Progenitor cell of endocrine pancreas (in vitro differentiated cells): ENCODE measurements at places on chromosomes 3 and 15.

DNA sequence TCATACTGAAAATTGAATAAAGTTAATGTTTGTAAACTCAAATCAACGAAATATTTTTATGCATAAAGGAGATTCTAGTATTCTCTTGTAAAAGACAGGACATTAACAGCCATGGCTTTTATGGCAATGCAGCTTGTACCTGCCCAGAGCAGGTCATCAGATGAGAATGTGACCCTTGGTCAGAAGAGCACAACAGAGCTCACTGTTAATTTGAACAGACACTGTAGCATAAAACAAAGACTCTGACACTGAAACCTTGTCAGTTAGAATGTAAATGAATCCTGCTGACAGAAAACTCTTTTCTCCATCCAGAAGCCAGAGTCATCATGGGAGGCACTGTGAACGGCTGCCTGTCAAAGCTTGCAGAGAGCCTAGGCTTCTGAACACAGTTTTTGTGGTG is 410.6 kb downstream of the RAP2B start:
- DNase-seq = no peak

DNA sequence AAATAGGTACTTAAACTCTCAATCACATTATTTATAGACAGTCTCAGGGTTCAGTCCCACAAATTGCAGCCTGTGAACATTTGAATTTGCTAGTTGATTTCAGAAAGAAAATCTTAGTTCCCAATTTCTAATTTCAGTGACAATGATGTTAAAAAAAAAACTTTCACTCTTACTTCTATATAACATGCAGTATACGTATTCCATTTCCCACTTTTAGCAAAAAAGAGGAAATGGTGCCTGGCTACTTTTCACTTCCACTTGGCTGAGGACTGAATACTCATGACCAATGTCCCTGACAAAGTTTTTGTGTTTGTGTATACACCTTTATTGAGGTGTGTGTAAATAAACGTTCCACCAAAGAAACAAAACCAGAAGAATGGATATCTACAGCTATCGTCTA is 32.1 kb upstream of the XCR1 start:
- DNase-seq = no peak

DNA sequence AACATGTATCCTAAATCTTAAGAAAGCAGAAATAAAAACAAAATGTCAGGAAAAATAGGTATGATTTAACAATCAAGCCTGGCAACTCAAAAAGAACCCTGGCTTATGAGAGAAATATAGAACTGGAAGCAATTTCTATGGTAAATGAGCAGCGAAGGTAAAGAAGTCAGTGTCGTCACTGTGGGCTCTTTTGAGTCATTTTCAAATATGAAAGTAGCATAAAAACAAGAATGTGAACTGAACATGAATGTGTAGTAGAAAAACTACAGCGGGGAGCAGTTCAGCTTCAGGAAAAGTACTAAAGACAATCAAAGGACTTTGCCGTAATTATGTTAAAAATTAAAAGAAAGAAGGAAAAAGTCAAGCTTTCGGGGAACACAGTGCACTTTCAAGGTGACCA is 17.5 kb downstream of the LSG1 start:
- no peak for DNase-seq

- no peak for DNase-seq
Measured at GRCh38 chr3:195583831-195584542, at the start of gene APOD. TSS of gene APOD (minus strand) at chr3:195583940. CDS start at chr3:195579461, 4,479 bp downstream.

DNA sequence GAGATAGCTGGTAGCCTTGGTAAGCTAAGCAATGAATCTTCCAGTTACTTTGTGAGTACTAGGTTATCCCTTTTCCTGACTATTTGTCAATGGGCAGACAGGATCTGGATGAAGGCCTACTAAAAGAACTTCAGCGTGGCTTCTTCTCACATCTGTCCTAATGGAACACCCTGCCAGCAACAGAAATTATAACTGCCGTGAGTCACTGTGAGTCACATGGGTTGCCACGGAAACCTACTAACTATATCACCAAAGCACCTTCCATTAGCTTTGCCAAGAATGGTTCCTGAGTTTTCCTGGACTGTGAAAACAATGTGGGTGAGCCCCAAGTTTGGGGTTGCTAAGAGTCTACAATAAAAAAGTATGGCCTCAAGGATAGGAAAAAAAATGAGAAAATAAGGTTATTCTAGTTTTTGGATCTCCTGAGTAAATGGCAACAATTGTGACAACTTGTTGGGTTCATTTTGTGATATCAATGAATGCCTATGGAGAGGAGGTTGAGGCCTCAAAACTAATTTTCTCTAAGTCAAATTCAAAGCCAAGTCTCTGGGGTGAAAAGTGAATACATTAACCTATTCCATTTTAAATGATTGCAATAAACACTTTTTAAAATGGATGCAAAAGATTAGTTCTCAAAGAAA is 195.1 kb upstream of the ICE2 start:
- DNase-seq = no peak

GRCh38 chr15:37820380-37821128 is 113.9 kb upstream of the TMCO5A start:
- no peak for DNase-seq

DNA sequence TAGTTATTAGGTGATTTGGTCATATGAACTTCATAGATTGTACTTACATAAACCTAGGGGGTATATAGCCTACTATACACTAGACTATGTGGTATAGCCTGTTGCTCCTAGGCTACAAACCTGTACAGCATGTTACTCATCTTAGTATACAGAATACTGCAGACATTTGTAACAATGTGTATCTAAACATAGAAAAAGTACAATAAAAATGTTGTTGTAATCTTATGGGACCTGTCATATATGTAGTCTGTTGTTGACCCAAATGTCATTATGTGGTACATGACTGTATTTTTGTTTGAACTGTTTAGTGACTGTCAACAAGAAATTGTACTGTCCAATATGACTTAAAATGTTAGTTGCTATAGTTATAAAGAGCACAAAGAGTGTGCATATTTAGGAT is 69.8 kb downstream of the TCF12 start:
- DNase-seq = no peak

DNA sequence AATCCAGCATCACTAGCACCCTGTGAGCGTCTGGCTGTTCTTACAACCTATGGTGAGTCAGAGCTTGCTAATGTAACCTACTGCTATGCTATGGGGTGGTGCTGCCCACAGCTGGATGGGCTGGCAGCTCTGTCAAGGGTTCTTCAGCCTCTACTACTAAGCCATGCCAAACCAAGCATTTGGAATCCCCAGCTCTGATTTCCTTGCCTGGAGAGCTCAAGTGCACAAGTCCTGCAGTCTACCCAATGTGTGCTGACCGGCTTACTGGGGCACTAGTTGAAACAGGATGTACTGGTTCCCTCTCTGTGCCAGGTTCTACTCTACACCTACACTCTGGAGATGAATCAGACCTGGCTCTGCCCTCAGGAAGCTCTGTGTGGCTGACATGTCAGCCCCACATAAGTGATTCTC is 4.2 kb downstream of the TEX264 start:
- no peak for DNase-seq

GRCh38 chr15:45118996-45119395 is 4.9 kb downstream of the DUOXA2 start:
- DNase-seq = no peak

GRCh38 chr3:17039594-17039993 is 154.8 kb downstream of the PLCL2 start:
- DNase-seq = no peak

DNA sequence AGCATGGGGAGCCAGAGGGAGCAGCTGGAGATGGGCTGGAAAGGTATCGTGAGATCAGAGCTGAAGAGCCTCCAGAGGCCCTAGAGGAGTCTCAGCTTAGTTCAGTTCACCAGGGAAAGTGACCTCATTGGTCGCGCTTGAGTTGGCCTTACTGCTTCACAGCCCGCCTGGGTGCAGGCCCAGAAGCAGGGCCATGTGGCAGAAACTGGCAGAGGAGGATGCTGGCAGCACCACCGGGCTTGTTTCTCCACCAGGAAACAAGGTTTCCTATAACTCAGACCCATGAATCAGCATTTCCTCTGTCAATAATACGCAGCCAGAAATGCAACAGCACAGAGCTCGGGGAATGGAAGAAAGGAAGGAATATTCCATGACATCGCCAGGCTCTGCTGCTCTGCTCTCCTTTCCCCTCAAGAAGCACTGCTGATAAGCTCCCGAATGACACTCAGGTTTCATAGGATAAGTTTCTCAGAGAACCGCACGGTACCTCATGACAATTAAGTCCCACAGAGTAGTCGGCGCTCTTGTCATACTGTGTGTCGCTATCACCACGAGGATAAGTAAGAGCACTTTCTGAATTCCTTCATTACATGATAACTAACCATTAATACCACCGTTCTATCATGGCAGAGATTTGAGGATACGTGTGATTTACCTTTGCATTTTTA is 147.1 kb upstream of the LPP start:
- DNase-seq = no peak

DNA sequence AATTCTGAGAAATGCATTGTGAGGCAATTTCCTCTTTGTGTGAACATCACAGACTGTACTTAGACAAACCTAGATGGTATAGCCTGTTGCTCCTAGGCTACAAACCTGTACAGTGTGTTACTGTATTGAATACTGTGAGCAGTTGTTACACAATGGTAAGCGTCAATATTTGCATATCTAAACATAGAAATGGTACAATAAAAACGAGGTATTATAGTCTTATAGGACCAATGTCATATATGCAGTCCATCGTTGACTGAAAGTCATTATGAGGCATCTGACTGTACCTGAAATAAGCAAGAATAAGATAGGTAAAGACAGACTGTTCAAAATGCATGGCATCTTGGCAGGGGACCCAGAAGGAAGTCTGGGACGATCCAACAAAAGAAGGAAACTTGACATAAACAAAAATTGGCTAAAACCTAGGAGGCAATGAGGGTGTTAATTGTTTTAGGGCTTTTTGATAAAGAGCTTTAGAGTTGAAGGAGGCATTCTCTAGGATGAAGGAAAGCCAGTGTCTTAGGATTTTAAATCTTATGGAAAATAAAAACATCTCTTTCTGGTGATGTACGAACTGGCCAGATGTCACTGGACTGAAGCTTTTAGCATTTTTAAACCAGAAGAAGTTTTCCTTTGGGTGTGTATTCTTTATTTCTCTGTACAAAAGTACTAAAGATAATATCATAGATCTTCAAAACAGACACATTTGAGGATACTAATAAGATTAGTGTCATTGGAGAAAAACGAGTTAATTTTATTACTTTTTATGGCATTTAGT is 9.2 kb upstream of the SPRED1 start:
- no peak for DNase-seq

GRCh38 chr3:195802795-195803194 is 8.9 kb downstream of the MUC4 start:
- no peak for DNase-seq

- DNase-seq = no peak
Measured at GRCh38 chr15:46266661-46267060, 631.8 kb downstream of the SQOR start.

DNA sequence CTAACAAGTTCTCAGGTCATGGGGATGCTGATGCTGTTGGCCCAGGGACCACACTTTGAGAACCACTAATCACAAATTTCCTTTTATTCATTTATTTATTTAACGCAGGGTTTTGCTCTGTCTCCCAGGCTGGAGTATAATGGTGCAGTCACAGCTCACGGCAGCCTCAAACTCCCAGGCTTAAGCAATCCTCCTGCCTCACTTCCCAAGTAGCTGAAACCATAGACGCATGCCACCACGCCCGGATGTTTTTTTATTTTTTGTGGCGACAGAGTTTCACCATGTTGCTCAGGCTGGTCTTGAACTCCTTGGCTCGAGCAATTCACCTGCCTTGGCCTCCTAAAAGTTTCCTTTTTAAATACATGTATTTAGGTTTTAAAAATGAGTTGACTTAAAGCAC is 20.7 kb upstream of the ISLR2 start:
- DNase-seq = no peak

DNA sequence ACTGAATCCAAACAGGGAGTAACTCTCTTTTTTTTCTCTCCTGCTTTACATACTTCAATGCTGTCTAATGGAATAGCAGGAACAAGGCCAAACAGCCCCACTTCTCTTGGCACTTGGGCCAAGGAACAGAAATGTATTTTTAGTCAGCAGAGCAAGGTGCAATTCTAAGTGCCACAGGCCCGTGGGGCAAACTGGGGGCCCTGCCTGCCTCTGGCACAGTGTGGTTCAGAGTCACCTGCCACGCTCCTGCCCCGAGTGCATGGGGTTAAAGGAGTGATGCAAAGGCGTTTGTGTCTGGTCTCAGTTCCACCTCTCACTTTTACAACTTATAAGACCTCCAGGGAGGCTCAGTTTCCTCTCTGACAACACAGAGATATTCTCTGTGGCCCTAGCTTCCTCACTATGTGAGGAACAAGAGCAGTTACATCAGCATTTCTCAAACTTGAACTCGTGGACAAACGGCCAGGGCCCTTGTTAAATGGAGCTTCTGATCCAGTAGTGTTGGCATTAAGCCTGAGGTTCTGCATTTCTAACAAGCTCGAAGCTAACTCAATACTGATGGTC is 51.3 kb downstream of the LRIG1 start:
- no peak for DNase-seq

DNA sequence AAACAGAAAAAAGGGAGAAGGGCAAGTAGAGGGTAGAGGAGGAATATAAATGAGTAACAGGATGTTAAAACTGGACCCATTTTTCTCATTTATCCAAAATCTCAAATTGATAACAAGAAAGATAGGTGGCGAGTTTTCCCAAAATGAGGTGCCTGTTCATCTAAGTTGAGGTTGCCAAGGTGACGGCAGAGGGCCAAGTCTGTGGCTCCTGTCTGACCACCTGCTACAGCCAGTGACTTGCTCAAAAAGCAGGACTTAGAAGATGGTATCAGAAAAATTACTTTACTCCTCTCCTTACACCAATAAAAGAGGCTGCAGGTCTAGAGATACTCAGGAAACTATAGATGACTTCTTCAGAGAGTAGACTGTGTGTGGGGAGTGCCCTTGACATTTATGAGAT is 137.6 kb upstream of the ZNF385D start:
- no peak for DNase-seq

DNA sequence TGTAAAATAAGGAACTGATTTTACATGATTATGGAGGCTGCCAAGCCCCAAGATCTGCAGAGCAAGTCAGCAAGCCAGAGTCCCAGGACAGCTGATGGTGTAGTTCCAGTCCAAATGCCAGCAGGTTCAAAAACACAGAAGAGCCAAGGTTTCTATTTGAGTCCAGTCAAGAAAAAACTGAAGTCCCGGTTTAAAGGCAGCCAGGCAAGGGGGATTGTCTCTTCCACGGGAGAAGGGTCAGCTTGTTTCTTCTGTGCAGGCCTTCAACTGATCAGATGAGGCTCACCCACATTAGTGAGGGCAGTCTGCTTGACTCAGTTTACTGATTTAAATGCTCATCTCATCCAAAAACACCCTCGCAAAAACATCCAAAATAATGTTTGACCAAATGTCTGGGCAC is 246.2 kb downstream of the PLCL2 start:
- DNase-seq = no peak

DNA sequence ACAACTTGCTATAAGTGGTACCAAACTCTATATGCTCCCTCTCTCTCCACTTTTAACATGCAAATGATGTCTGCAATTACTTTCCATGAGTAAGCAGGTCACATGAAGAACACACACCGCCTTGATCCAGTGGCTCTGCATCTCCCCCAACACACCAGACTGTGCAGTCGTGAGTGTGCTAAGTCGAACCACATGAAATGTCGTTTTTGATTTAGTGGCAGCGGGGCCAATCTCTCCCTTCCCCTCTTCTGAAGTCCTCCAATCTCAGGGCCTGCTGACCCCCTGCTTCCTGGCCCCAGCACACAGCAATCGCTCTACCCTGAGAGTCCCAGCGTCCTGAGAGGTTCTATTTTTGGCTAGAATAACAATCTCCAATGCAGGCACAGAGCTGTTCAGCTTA is 312.5 kb downstream of the SHQ1 start:
- no peak for DNase-seq
